Neural progenitor cell (in vitro differentiated cells): ENCODE measurements at places on chromosomes 11 and 22. TPM values are rescaled to one million over a fixed set of nuclear protein-coding genes. Genes with fewer than 3 reads are reported as not detected.

The PARVG gene
- 0.15 TPM in 1 of 2 replicates, not detected in the other for total RNA-seq

DNA sequence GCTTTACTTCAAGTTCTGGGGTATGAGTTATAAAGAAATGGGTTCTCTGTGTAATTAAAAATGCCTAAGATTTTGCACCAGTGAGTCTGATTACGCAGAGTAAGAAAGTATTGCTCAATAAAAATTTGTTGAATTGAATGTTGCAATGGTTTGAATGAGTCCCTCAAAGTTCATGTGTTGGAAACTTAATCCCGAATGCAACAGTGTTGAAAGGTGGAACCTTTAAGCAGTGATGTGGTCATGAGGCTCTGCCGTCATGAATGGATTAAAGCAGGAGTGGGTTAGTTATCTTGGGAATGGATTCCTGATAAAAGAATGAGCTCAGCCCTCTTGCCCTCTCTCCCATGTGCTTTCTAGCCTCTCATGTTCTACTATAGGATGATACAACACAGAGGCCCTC lies 52.6 kb upstream of the SESN3 start:
- no peak for DNase-seq

- no peak for DNase-seq
These were observed 20.7 kb downstream of the MS4A4A start for GRCh38 chr11:60301178-60301577.

DNA sequence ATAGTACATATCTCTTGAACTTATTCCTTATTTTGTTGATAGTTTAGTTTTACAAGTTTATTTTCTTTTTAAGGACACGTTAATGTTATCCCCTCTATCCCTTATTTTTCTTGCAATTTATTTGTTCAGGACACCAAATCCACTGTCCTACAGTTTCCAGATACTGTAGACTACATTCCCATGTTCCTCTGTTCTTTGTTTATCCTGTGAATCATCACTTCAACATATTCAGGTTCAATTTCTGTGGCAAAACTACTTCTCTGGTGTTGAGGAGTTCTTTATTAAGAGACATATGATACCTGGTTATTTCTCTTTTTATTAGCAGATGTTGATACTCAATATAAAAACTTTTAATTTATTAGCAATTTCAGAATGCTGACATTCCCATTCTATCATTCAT lies 72.8 kb upstream of the CLNS1A start:
- no peak for DNase-seq

The CATSPER1 gene
- not detected in 2 replicates for total RNA-seq

DNA sequence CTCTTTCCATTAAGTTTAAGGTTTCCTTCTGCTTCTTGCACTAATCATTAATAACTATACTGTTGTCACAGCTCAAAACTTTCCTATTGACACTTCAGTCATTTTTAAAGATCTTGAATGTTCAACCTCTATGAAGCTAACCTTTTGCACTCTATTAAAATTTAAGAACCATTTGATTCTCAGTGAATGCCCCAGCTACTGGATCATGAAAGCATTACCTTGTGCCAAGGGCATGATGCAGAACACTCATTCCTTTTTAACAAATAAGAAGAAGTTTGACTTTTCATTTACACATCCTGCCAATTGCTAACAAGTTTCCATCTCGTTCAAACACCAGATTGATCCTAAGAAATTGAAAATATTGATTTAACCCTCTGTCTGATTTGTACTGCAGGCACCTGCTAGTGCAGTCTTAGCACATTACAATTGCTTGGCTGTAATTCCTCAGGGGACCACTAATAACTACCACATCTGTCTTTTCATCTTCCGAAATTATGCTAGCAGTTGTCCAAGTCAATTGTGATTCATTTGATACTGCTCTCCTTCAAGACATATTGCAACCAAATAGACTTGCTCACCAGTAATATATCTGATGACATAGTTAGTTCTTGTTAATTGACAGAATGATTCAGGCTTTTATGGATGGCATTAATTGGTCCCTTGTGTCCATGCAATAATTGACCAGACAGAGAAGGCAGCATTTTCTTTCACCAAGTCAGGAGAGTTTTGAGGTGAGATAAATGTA lies 158.4 kb downstream of the TEAD1 start:
- no peak for DNase-seq

GRCh38 chr11:16322190-16322589 lies 34.2 kb downstream of the SOX6 start:
- DNase-seq, result no peak

The GGT5 gene
- total RNA-seq, result not detected in 2 replicates

GRCh38 chr11:76368490-76368889 lies 12.4 kb downstream of the THAP12 start:
- DNase-seq, result no peak

DNA sequence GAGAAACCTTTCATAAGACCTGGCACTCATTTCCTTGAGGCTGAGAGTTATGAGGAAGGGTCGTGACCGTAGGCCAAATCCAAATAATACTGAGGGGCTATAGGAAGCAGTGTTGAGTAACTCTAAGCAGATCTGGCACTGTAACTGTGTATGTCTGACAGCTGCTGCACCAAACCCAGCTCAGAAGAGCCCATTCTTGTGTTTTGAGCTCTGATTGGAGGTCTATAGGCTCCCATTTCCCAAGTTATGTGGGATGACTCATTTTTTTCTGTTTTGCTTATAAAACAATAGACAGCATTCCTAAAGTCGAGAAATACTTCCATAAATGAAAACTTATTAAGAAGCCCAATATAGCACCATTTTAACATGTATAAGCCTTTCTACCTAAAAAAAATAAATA lies 645.8 kb downstream of the DLG2 start:
- DNase-seq, result no peak

GRCh38 chr11:241634-242033 lies 4.9 kb downstream of the PSMD13 start:
- DNase-seq, result no peak

DNA sequence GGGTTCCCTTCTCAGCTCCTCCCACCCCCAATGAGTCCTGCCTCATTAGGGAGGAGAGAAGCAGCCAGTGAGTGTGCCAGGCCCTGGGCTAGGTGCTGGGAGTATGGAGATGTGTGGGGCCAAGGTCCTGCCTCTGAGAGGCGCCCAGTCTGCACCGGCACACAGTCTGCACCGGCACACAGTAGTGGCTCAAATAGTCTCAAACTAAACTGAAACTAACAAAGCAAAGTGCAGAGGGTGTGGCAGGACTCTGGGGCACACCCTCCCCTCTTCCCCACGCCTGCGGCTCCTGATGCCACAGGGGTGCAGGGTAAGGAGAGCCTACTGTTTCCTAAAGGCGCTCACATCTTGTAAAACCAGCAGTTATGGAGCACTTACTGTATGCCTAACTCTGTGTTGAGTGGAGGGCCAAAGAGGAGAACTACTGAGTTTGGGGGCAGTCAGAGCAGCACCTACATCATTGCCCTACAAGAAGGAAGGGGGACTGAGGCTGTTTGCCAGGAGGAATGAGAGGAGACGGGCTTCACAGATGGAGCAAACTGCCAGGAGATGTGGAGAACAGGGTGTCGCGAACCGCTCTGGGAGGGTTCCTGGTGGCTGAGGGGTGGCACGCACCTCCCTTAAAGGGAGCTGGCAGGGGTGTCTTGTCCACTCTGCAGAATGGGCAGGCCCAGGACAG lies 939 bp upstream of the SH3BP1 start:
- no peak for DNase-seq

The NCF4 gene
- not detected in 2 replicates for total RNA-seq

The ZC3H7B gene
- 25.8 and 56.3 TPM in 2 replicates for total RNA-seq

- DNase-seq, result no peak
These were observed 222.9 kb upstream of the ZC3H12C start for GRCh38 chr11:109870297-109870696.

DNA sequence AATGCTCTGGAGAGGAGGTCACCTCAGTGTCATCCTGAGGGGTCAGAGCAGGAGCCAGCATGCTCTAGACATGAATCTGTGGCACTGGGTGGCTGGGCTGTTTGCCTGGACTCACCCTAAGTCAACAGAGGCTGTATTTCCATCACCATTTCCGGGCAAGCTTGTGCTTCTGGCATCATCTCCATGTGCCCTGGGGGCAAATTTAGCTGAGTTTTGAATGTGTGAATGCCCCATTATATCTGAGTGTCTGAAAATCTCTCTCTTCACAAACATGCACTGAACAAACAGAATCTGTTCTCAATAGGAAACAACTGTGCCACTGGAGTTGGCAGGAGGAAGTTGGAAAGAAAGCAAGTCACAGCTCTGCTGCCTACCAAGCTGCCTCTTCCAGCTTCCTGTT lies 356.2 kb downstream of the GRM5 start:
- DNase-seq, result no peak

The GLYATL1 gene
- total RNA-seq, result 9.1 and 10.9 TPM in 2 replicates

The C11orf87 gene
- not detected in 2 replicates for total RNA-seq

DNA sequence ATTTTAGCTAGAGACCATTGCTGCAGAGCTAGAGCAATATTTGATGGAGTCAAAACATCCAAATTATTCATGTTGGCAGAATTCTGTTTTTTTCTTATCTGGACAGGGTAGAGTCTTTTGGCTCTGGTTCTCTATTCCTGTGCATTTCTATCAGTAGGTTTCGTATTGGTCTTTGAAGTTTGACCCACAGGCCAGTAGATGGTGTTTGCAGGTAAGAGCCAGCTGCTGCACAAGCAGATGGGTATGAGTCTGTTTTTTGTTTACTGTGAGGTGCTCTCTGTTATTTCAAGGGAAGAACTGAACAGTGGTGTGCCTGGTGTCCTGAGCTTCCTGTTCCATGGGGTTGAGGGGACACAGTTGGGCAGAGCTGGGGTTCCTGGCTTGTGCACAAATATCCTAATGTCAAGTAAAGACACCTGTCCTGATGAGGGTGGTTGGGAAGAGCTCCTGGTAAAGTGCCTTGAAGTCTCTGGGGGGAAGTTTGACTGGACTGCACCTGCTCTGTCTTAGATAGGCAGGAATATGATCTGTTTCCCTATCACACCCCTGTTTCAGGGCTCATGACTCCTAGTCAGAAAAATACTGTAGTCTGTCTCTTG lies 34.0 kb upstream of the SLC22A25 start:
- DNase-seq, result no peak

The OR51A7 gene
- not detected in 2 replicates for total RNA-seq

DNA sequence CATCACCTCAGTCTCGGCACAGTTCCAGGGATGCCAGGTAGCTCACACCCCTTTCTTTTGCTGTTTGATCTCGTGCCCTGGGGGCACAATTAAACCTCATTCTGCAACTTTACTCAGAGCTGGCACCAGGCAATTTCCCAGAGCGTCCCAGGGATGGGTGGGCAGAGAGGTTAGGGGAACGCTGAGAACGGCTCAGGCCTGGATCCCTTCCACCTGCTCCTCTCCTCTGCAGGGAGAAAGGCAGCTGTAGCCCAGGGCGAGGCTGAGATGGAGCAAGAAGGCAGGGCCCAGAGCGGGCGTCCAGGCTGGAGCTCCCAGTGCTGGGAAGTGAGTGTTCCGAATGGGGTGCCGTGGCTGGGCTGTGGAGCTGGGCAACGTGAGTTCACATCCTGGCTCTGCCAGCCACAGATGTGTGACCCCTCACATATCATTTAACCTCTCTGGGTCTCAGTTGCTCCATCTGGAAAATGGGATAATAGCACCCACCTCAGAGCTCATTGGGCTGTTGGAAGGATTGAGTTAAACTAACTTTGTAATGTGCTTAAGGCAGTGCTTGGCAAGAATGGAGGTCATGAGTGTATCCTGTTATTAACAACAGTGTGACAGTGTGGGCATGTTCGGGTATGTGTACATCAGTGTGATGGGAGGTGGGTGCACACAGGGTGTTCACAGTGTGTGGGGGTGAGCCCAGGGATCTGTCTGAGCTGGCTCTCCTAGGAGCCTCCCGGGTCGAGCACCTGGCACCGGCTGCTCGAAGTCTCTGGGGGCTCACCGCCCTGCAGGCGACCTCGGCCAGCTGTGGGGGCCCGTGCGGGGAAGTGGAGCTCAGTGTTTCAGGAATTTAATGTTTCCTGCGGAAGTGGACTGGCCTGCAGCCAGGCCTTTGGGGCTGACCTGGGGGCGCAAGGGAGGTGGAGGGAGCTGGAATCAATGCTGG lies 15.5 kb downstream of the OTUB1 start:
- no peak for DNase-seq

DNA sequence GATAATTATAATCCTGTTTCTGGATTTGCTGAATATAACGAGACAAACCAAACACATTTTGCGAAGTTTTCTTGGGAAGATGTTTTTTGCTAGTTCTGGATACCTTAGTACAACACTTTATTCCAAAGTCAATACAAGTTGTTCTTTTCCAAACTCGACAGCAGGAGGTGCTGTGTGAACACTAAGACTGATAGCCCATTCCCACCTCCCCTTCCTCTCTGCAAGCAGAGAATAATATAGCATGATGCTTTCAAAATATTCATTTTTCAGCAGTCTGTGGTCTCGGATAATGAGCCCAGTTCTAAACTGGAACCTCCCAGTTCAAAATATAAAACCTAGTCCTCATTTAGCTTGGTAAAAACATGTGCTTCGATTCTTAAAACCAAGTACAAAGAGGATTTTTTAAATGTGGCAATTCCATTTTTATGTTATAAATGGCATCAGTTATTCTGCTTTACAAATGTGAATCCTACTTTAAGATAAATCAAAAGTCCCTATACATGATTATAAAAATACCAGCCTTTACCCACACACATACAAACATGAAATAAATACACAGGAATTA lies 129.1 kb downstream of the DCDC1 start:
- peak; percentile 80 for DNase-seq

The DRAP1 gene
- 51.0 and 74.8 TPM in 2 replicates for total RNA-seq

The CRELD2 gene
- 12.2 and 22.6 TPM in 2 replicates for total RNA-seq

DNA sequence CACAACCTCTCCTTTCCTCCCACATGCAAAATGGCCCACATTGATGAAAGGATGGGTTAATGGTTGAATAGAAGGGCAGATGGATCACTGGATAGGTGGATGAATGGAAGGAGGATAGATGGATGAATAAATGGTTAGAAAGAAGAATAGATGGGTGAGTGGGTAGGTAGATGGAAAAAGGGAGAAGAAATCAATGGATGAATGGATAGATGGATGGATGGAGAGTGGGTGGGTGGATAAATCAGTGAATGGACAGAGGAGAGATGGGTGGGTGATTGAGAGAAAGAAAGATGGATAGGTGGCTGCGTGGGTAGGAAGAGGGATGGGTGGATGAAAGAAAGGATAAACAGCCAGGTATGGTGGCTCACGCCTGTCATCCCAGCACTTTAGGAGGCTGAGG lies 1.2 kb downstream of the SEC14L3 start:
- no peak for DNase-seq

GRCh38 chr11:4647766-4648165 lies 4.0 kb downstream of the OR51E1 start:
- no peak for DNase-seq

DNA sequence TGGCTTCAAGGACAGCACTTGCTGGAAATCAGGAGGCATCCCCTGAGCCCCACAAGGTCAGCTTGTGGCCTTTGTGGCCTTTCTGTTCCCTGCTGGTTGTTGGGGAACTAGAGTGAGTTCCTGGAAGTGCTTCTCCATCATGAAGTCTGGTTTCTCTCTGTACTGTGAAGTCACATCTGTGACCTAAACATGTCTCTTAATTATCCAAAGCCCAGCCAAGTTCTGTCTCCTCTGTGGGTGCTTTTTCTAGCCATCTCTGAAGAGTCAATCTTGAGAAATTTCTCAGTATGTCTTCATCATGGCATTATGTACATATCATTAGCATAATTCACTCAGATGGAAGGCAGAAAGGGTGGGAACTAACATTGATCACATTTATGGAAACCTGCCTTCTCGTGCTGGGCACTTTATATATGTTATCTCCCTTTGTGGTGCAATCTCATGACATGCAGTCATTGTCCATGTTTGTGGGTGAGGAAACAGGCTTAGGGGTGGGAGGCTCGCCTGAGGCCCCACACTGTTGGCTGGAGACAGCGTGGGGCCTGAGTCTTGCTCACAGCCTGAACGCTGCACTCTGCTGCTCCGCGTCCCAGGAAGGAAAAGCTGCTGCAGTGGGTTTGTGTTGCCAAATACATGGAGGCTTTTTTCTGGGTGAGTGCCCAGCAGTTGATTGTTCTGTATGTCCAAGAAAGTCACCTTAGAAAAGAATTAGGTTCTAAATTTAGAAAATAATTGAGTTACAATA lies 24.6 kb downstream of the IGHMBP2 start:
- no peak for DNase-seq

The TBC1D22A gene
- 9.8 and 10.6 TPM in 2 replicates for total RNA-seq

The FAR1 gene
- 75.5 and 139 TPM in 2 replicates for total RNA-seq
